Stimulated activated CD8-positive, alpha-beta memory T cell treated with anti-CD3 and anti-CD28 coated beads, Interleukin-7, amount 100 ng/mL, for 4 hours (primary cell): ENCODE measurements at places on chromosomes 13 and 19.
A peak's percentile ranks its signal among the peaks of the same experiment; 100 is the strongest.

- DNase-seq = no peak
These were observed 60.7 kb downstream of the ATP11A start for GRCh38 chr13:112750570-112750969.

- no peak for DNase-seq
These were observed 4.2 kb downstream of the KLK3 start for GRCh38 chr19:50858886-50859285.

- DNase-seq = no peak
These were observed 9.6 kb downstream of the GRAMD1A start for GRCh38 chr19:35009424-35010415.

DNA sequence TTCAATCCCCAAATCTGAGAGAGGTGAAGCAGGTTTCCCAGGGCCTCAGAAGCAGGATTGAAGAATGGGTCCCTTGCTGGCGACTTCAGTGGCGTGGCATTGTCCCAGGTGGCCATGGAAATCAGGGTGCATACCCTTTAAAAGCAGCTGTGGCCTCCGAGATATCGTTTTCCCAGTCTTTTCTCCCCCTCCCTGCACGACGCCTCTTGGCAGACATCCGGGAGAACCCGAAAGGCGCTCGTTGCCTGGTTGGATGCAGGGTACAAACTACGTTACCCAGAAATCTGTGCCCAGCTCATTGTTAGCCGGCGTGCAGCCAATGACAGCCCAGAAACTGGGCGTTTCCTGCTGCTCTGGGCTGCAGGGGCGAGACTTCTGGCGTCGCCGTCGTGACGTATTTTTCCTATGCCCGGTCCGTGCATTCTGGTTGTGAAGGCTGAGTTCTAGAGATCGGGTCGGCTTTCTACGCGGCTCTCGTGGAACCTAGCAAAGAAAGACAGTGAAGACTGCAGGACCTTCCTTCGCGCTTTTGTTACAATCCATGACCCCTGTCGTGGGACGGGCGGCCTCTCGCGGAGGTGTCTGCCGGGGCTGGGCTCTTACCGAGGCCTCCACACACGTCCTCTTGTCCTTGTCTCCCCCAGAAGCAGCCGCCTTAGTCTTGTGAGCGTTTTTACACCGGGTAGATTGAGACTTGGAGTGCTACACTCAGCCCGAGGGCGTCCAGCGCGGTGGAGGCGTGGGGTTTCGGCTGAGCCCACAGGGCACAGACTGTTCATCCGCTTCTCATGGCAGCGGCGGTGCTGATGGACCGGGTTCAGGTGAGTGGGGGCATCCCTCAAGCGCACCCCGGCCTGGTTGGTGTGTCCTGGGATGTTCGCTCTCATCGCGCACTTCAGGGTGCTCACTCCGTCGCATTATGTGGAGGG is at the start of gene ZNF304:
Gene ZNF304, plus strand, starts transcription at position 395 of the 929 bp plus-strand sequence. Its CDS starts 394 bp downstream, at position 789.
- DNase-seq = peak; percentile 80

DNA sequence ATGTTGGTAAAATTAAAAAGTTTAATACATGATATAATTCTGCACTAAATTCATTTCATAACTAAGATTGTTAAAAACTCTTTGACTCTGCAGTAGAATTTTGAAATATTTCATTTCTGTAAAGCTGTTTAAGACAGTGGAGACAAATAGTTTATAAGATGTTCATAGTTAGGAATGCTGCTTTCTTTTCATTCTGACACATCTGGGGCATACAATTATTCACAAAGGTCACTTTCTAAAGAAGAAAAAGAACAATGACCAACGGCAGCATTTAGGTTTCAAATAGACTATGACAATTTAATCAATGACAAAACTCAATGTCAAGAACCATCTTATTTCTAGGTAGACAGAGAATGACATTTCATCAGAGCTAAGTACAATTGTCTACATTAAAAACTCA is 1422.1 kb downstream of the PCDH9 start:
- no peak for DNase-seq

DNA sequence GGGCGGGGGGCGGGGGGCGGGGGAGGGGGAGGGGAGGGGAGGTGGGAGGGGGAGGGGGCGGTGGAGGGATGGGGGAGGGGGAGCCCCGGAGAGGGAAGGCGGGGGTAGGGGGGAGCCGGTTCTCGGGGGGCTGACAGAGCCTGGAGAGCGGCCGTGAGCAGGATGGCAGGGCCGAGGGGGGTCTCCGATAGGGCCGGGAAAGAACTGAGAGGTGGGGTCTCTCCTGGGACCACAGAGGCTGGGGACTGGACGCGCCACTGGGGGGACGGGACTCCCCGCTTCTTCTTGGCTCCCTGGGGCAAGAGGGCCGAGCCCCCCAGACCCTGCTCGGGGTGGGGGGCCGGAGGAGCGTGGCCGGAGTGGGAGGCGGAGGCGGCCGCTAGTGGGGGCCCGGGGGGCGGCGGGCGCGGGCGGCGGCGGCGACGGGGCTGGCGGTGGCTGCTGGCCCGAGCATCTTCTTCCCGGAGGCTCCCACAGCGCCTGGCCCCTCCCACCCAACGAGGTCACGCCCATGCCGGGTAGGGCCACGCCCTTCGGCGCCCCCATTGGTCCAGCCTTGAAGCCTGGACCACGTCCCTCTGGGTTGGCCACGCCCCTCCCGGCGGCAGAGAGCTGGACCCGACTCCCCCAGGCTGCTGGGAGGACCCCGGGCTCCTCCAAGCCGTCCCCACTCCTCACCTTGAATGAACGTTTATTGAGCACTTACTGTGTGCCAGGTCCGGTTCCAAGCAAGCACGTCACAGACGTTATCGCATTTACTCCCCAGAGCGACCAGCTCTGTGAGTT is at the start of gene NOVA2:
Gene NOVA2, minus strand, starts transcription at position 313 of the 786 bp plus-strand sequence. CDS start 514 bp downstream, outside the sequence.
- DNase-seq = no peak

DNA sequence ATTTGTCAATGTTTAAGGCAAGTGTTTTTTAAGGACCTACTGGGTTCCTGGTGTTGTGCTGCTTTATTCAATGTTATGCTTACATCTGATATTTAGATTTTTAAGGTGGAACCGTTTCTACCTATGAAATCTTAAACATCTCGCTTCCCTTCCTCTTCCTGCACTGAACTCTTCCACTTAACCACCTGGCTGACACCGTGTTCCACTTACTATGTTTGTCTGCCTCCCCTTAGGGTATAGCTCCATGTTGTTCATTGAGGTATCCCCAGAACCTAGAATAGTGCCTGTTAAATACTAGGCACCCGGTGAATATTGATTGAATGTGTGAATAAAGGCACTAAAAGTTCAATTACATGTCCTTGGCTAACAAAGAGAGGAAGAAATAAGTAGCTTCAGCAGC is 104.9 kb downstream of the RNF17 start:
- no peak for DNase-seq

DNA sequence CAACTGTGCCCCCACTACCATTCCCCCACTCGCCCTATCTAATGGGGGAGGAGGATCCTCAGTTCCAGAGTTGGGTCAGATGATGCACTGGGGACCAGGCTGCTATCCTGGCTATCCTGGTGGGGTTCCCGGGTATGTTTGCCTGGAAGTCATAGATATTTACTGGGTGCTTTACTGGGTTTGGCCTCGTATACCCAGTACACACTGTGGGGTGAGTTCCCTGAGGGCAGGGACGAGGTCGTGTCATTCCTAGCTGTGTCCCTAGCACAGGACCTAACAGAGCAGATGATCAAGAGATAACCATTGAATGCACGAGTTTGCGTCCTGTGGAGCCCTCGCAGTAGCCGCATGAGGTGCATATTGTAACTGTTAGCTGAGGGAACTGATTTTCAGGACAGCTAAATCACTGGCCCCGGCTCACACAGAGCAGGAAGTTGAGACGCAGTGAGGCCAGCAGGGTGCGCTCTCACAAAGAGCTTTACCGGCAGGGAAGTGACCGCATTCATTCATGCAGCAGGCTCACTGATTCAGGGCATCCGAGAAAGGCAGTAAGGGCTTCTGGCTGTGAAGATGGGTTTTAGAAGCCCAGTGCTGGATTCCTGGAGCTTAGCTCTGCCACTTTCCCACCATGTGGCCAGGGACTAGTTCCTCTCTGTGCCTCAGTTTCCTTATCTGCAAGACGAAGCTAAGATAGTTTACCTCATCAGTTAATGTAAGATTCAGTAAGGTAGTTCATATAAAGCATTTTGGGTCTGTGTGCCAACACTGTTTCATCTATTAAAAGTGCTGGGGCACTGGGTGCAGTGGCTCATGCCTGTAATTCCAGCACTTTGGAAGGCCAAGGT is 6.0 kb downstream of the RUVBL2 start:
- peak; percentile 56 for DNase-seq

GRCh38 chr13:26628706-26629105 is 71.2 kb downstream of the WASF3 start:
- no peak for DNase-seq

GRCh38 chr13:100409132-100409531 is 179.5 kb downstream of the GGACT start:
- DNase-seq = no peak

GRCh38 chr13:31167490-31167889 is 5.8 kb upstream of the HSPH1 start:
- no peak for DNase-seq

DNA sequence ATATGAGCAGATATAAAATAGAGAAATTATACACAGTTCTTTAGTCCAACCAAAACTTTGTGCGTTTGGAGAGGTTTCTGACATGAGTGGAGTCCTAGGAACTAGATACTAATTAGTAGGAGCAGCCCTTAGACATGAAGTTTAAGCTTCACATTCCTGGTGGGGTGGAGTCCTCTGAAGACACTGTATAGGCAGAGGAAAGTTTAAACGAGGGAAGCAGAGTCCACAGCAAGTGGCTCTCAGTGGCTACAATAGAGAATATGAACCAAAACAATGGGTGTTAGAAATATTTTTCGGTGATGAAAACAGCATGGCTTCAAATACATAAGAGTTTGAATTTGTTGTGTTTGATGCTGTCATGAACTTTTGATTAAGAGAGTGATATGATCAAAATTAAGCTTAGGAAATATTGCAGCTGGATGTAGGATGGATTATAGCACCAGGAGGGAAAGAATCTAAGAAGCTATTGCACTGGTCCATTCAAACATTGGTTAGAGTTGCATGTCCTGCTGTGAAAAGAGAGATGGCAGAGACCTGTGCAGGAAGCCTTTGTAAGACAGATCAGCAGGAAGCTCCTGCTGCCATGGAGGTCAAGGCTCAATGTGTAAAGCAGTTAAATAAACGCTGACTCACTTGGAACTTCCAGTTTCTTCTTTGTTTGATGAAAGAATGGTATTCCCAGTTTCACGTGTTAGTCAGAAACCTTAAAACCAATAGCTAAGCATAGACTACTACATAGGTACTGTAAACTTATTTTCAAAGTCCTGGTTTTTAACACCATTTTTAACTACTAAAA is 175.2 kb downstream of the TDRD3 start:
- no peak for DNase-seq

DNA sequence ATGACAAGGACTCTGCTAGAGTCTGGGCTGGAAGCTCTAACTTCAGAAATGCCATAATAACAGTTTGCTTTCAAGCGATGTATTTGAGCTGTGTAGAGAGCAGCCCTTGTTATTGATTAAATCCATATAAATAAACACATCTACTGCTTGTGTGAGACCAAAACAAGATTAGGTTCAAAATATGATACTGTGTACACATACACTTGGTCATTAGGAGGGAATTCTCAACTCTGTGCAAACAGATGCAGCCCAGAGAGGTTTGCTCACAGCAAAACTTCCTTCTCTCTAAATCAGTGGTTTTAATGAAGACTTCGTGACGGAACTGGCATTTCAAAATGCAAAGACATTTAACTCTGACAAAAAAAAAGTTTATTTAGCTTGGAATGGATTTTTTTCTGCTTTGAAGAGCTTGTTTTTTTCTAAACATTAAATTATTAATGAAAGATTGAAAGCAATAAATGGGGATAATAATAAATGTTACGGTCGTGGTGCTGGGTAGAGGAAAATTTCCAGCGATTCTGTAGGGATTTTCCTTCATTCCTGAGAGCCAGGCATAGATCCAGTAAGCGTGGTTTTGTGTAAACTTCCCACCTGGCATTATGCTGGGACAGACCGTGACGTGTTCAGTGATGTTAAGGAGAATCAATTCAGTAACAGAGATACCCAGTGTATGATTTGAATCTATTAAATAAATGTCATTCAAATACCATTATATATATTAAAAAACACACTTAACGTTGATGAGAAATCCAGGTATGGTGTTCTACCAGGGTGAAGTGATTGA is 213.7 kb downstream of the TEX29 start:
- DNase-seq = no peak

GRCh38 chr13:35567406-35567980 is 91.0 kb upstream of the MAB21L1 start:
- no peak for DNase-seq

GRCh38 chr19:16402041-16402440 is 69.7 kb downstream of the EPS15L1 start:
- DNase-seq = no peak

- DNase-seq = no peak
These were observed 53.1 kb downstream of the ZNF254 start for GRCh38 chr19:24140099-24140498.

DNA sequence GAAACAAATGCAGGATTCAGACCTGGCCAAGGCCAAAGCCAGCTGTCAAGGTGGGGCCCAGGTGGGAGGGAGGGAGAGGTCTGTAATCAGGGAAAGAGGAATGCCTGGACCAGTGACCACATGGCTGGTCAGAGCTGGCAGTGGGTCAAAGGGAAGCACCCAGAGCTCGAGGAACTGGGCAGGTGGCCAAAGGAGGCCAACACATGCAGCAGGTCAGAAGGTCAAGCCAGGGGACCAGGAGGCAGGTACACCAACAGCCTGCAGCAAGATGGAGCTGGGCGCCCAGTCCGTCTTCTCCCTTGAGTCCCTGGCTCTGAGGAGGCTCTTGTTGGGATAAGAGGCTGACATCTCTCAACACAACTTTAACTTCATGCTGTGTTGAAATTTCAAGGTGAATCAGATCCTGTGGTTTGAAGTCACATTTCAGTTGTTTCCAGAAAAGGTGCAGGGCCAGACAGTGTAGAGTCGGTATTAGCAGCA is 17.1 kb downstream of the GPATCH1 start:
- DNase-seq = no peak

- no peak for DNase-seq
These were observed 3.7 kb upstream of the ACP7 start for GRCh38 chr19:39080431-39080830.

DNA sequence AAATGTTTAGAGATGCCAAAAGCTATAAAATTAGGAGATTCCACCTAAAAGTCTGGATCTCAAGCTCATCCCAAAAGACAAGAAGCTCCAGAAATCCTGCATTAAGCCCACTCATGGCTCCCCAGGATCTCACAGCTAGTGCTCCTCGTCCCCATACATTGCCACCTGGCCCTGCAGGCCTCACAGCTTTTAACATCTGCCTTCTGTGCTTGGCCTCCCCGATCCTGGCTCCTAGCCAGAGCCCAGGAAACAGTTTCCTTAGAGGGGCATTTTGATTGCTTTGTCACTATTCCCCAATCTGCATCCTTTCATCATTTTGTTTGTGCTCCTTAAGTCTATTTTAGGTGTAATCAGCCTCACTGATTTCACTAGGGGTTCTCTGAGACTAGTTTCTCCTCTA is 14.5 kb upstream of the DCT start:
- no peak for DNase-seq

DNA sequence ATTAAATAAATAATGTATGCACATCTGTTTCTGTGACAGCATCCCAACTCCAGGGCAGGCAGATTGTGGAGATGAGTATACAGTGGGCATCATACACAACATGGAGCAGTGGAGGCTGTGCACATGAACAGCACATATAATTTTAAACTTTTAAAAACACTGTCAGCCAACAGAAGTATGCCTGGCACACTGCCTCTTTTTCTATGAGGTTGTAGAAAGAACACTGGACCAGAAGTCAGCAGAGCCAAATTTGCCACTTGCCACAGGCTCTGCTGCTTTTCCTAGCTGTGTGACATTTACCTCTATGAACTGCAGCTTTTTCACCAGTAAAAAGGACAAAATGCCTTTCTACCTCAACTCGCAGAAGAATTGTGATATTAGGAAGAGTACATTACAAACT is 118.7 kb downstream of the FRY start:
- no peak for DNase-seq
